ENCODE measurements at places on chromosomes 16 and 17.

GRCh38 chr17:62793919-62794665 is 14.0 kb downstream of the MARCHF10 start:
- no peak for DNase-seq

GRCh38 chr16:48432136-48432535 is 46.9 kb upstream of the SIAH1 start:
- DNase-seq: no peak

- DNase-seq: no peak
Observed at GRCh38 chr16:23836404-23837311, 875 bp downstream of the PRKCB start.

DNA sequence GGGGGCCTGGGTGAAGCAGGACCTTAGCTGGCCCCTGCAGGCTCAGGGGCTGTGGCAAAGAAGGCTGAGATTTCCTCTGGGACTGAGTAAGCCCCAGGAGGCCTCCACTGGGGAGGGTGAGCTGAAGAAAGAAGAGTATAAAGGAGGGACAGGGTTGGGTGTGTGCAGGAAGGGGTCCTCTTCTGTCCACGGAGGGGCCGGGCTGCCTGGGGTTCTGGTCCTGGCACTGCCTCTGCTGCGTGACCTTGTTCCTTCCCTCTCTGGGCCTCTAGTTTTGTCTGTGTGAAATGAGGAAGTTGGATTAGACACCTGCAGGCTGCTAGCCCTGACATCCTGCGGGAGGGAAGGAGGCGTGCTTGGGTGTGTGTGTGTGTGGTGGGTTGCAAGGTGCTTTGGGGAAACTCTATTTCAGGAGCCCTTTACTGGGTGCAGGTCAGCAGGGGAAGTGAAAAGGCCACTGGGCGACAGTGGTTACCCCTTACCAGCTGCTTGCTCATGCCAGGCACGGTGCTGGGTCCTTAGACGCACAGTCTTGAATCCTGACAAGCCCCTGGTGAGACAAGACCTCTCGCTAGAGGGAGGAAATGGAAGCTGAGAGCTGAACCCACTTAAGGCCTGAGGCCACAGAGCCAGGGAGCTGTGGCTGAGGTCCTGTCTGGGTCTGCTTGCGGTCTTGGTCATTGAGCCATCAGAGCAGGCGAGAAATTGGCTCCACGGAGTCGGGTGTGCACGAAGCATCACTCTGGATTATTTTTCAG is 60.7 kb downstream of the OR1D5 start:
- no peak for DNase-seq

DNA sequence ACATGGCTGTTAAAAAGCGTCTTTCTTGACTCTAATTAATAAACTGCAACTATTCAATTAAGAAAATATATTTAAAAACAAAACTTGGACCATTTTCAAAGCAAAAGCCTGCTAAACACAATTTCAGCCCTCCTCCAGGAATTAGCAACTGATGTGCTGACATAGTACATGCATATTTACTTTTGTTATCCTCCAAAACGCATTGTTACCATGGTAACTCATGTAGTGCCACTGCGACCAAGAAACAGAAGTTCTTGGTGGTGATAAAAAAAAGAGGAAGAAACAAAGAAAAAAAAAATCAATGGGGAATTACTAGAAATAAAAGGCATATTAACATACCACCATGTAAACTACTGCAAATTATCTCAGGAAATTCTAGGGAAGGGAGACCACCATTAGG is 793.4 kb upstream of the CDH8 start:
- no peak for DNase-seq

- DNase-seq: peak; percentile 86
Observed at GRCh38 chr17:67506966-67507365, 129.9 kb downstream of the PITPNC1 start.

DNA sequence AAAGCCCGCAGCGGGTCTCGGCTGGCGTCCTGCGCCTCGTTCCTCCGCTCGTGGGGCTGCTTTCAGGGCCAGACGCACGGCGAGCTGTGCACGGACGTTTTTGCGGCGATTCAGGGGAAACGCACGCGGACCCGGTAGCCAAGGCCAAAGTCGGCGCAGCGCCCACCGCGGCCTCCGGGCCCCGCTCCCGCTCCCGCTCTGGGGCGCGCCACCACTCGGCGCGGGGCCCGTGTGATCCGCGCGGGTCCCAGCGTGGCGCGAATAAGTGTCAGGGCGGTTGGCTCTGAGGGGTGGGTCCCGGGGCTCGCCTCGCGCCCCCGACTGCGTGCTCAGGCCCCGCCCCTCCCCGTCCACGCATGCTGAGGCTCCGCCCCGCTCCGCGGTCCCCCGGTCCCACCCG is 694 bp upstream of the TBCD start:
- no peak for DNase-seq
